Activated T-cell treated with anti-CD3 and anti-CD28 coated beads for 24 hours (primary cell): ENCODE measurements at places on chromosomes 3 and 15.

DNA sequence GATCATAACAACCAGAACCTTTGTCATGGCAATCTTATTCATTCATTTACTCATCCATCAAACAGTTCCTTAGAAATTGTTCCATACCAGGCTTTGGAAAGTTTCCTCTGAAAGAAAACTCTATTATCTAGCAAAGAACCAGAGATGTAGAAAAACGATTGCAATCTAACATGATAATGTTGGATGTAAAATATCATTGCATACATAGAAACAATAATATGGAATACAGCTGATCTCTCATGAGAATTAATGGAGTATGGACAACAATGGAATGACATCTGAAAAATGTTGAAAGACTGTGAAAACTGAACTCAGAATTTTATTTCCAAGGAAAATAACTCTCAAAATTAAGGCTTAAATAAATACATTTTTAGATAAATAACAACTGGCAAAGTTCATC lies 665.4 kb downstream of the NLGN1 start:
- DNase-seq = no peak

- no peak for DNase-seq
These were observed 41.1 kb upstream of the SEC61A1 start for GRCh38 chr3:128011140-128011539.

- no peak for DNase-seq
These were observed 427.5 kb downstream of the TUSC7 start for GRCh38 chr3:117137065-117137464.

GRCh38 chr15:73436613-73437012 lies 6.4 kb upstream of the REC114 start:
- no peak for DNase-seq

DNA sequence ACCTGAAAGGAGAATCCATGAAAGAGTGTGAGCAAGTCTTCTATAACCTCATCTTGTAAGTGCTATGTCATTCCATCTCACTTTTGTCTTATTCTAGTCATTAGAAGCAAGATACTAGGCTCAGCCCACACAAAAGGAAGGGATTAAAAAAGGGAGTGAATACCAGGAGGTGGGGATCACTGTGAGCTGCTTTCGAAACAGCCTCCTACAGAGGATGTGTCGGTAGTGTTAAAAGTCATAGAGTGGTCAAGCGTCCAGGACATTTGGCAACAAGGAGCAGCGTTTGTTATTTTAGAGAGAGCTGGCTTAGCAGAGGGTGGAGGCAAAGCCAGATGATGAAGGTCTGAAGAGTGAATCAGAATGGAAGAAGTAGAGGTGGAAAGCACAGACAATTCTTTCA lies 11.7 kb upstream of the ZNF148 start:
- no peak for DNase-seq

GRCh38 chr3:7793786-7794185 lies 707.8 kb upstream of the LMCD1 start:
- DNase-seq = no peak

GRCh38 chr3:166785876-166786275 lies 594.2 kb downstream of the ZBBX start:
- no peak for DNase-seq

GRCh38 chr3:193812078-193812725 lies 219.2 kb downstream of the OPA1 start:
- no peak for DNase-seq

DNA sequence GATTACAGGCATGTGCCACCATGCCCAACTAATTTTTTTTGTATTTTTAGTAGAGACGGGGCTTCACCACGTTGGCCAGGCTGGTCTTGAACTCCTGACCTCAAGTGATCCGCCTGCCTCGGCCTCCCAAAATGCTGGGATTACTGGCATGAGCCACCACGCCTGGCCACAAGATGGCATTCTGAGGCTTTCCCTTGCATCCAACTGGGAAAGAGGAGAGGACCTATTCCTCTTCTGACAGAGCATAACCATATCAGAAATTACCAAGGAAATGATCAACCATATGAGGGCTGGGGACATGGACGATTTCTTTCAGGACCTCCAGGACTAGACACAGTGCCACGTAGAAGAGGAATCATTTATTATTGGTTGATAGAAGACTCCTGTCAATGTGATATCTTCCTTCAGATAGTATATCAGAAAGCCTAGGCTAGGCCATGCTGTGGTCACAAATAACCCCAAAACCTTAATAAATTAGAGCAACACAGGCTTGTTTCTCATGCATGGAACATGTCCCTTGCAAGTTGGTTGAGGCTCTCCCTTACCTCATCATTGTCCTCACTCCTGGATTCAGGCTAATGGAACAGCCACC lies 372.3 kb upstream of the IL12A start:
- DNase-seq = no peak

DNA sequence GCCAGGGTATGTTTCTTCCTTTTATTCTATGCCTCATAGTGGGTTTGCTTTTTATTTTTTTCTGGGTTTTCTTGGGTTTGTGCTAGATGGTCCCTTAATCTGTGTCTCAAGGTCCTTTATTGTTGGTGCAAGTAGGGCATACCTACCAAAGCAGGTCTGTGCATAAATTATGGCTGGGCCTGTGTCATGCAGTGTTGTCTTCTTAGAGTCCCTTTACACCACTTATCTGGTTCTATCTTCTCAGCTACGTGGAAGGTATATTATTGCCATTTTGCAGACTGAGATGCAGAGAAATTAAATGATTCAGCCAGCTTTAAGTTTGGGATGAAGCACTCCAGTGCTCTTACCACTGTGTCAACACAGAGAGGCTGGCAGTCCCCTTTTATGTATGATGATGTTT lies 293.5 kb upstream of the SOX2 start:
- no peak for DNase-seq

- DNase-seq = no peak
These were observed 57.2 kb upstream of the ZBTB38 start for GRCh38 chr3:141311170-141311495.

- no peak for DNase-seq
These were observed 47.0 kb downstream of the PTPN23 start for GRCh38 chr3:47427866-47428265.

- no peak for DNase-seq
These were observed 148.2 kb downstream of the CHSY1 start for GRCh38 chr15:101103598-101103997.

DNA sequence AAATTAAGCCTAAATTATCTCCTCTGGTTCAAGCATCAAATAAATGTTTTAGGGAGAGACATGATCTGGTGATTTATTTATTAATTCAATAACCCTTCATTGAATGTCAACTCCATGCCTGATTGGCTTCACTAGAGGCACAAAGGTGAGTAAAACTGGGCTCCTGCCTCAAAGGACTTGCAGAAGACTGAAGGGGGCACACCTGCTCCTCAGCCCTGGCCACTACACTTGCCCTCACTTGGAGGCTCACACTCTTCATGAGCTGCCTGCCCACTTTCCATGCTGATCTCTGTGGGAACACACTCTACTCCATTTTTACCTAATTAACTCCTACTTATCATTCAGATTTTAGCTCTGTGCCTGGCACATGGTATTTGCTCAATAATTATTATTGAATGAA lies 84.4 kb upstream of the KCNMB2 start:
- DNase-seq = no peak

DNA sequence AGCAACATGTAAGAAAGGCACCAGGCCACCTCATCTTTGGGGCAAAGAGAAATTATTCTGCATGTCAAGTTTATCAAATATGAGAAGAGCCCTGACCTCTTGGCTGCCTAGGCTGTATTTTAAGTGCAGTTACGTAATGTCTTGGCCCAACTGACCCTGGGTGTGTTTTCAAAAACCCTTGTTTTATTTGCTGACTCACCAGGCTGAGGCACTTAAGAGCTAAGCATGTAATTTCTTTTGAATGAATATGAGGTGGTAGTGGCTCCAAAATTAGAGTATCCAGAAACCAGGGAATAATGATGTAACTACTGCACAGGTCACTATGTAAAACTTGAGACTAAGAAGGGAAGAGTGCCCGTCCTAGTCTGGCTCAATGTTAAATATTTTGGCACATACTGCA lies 24.3 kb downstream of the PGPEP1L start:
- DNase-seq = no peak

DNA sequence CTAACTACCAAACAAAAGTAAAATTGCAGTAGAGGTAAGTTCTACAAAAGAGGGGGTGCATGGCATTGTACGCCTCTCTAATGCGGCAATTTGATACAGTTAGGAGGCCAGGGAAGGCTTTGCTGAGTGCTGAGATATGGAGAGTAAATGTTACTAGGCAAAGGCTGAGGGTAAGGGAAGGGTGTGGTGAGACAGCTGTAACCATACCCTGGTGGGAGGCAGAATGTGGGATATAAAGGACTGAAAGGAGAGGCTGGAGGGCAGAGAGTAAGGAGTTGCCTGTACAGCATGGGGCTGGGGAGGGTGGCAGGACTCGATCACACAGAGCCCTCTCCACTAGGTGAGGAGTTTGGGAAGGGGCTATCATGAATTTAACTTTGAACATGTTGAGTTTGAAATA lies 106.3 kb downstream of the PDCD6IP start:
- no peak for DNase-seq

GRCh38 chr15:81337713-81338157 lies 13.8 kb upstream of the STARD5 start:
- no peak for DNase-seq

DNA sequence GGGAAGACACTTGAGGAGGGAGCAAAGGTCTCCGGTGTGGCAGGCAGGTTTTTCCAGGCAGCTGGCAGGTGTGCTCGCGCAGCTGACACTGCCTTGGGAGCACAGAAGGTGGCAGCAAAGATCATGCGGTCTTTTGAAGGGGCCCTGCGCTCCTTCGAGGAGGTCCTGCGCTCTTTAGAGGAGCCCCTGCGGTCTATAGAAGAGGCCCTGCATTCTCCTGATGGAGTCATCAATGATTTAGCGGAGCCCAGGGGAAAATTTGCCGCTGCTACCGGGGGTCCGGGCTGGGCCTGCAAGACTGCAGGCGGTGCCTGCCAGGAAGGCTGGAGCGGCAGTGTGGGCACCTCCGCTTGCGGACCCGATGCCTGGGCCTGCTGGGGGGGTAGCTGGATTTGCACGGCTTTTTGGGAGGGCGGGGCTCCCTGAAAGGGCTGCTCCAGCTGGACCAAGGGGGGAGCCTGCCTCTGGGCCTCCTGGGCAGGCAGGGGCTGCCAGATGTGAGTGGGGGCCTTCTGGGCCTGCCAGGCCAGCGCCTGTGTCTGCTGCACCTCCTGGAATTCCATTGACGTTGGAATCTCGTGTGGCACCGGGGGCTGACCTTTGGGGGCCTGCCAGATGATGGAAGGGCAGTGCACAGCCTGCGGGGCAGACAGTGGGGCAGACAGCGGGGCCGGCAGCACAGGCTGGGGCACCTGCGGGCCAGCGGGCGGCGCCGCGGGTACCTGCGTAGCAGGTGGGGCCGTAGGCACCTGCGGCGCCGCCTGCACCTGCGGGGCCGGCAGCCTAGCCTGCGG lies 2.1 kb downstream of the MAGEL2 start:
- DNase-seq = no peak

GRCh38 chr3:194852831-194853508 lies 167.3 kb downstream of the FAM43A start:
- DNase-seq = no peak

- no peak for DNase-seq
These were observed 25.2 kb downstream of the PLXNB1 start for GRCh38 chr3:48404440-48405342.

DNA sequence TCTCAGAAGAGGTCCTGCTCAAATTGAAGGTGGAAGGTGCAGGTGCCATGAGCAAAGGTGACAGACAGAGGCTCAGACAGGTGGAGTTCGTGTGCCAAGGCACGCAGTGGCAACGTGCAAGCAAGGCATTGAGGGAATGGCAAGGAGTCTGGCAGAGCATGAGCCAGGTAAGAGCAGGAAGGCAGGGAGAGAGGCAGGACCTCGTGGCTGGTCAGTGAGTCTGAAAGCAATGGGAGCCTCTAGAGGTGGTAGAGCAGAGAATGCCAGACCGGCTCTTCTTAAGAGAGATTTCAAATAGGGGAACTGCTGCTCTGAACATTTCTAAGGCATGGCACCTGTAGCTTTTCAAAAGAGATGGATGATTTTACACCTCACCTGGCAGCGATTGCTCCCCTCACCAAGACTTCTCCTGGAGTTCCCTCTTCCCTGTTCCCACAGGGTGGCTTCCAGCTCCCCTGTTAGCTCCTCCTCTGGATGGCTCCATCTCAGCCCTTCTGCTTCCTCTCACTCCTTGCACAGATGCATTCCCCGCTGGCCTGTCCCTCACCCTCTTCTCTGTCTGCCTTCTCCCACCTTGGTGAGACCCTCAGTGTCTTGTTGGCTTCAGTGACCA lies 2.7 kb downstream of the MYO5C start:
- no peak for DNase-seq

- no peak for DNase-seq
These were observed 60.2 kb upstream of the SLC4A7 start for GRCh38 chr3:27544372-27544865.

DNA sequence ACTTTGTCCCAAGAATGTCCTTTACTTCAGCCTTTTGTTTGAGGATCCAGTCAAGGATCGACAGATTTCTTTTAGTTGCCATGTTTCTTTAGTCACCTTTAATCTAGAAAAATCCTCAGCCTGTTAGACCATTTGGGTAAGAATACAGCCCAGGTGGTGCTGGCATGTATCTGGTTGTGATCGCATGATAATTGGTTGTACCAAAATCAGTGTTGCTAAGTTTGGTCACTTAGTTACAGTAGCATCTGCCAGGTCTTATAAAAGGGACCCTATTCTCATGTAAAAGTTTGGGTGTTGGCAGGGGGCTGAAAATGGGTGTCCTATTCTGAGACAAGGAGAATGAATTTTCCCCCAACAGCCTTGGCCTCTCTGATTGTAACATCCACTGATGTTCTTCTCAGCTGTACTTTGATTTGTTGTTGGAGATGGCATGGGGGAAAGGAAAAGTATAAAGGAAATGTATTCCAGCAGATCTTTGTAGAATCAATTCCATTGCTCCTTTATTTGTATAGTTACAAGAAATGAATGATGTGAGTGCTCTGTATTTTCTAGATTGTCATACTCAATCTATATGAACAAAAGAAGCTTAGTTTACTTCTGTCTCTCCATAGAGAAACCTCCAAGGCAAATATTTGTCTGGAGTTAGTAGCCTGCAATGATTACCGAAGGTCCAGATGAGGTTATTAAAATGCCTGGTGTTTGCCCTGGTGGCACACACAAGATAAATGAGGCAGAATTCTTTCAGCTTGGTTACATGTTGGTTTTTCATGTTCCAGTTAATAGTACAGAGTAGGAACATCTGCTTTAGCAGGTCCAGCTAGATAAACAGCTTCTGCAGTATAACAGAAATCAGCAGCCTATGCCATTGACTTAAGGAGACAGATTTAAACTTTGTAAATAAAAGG lies 65.7 kb downstream of the CMTM8 start:
- no peak for DNase-seq

- DNase-seq = no peak
These were observed 13.0 kb upstream of the UBR1 start for GRCh38 chr15:43118829-43119228.

GRCh38 chr3:101703169-101703568 lies 16.7 kb upstream of the RPL24 start:
- DNase-seq = no peak

- DNase-seq = no peak
These were observed 64.3 kb downstream of the MINDY4B start for GRCh38 chr3:150840802-150841515.

DNA sequence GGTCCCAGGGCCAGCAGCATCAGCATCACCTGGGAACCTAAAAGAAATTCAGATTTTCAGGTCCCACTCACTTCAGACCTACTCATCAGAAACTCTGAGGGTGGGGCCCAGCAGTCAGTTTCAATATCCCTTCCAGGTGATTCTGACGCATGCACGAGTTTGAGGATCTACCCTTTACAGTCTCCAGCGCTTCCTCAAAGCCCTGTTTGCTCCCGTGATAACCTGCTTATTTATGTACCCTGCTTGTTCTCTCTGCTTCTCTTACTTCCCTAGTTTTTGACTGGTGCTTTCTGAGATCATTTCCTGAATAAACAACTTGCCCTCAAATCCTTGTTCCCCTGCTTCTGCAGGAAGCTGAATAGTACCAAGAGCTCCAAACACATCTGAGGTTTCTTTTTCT lies 245.3 kb downstream of the ZNF621 start:
- DNase-seq = no peak
